ENCODE measurements at places on chromosomes 12 and 14.

GRCh38 chr14:71799841-71800240 lies 132.4 kb upstream of the RGS6 start:
- no peak for DNase-seq

DNA sequence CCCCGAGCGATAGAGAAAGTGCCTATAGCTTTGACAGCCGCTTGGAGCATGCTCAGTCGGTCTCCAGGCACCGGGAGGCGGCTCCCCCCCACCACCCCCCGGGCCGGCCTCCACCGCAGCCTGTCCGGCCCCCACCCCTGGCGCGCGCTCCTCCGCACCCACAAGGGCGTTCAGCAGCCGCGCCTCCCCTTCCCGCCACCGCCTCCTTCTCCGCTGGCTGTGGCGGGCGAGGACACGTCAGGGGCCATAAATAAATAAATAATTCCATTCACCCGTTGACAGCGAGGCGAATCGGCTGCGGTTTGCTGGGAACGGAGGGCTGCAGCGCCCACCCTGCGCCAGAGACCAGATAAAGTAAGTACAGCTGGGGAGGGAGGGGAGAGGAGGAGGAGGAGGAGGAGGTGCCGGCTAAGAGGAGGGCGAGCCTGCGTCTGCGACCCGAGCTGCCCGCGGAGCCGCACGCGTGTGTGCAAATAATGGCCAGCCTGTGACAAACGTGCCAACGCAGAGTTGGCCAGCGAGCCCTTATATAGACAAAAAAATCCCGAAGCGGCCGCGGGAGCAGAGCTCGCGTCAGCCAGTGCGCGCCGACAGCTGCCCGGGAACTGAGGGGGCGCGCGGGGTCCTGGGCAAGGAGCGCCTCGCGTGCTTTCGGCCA lies at the start of gene SLC16A7:
Gene SLC16A7, plus strand, starts transcription at position 147 of the 658 bp plus-strand sequence. CDS start 108,773 bp downstream, outside the sequence.
- DNase-seq: peak; percentile 89

DNA sequence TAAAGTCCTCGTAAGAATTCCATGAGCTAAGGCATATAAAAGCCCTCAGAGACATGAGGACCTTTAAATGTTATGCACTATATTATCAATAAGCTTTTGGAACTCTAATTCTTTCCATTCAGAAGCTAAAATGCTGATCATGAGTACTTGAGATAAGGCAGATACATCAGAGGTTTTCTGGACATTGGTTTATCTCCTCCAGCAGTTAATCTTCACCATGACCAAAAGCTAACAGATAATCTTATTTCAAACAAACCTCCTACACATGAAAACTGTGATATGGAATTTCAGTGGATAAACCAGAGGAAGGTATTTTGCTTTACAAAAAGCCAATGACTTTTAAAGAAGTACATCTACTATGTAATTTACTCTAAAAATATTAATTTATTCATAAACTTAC lies 97.9 kb upstream of the BBS10 start:
- no peak for DNase-seq

- no peak for DNase-seq
These were observed 3.1 kb downstream of the CBLN3 start for GRCh38 chr14:24426150-24426911.

GRCh38 chr14:90179809-90180779 lies 76.3 kb upstream of the PSMC1 start:
- no peak for DNase-seq

DNA sequence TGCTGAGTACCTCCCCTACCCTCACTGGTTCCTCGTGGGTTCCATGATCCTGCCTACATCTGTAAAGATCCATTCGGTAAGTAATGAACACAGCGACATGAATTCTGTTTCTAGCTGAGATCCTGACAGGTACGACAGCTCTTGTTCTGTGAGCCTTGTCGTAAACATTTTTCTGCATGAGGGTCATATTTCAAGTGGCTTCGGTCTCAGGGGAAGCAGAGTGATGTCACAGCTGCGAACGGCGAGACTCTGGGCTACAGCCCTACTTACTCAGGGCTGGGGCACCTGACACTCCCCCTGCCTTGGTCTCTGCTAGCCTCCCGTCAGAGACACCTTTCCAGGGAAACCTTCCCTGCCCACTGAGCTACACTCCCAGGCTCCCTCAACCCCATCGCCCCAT lies 85.8 kb downstream of the RBM19 start:
- no peak for DNase-seq

GRCh38 chr14:99316281-99317163 lies 44.5 kb upstream of the BCL11B start:
- DNase-seq: no peak

- DNase-seq: no peak
These were observed 12.6 kb upstream of the OR8S1 start for GRCh38 chr12:48512855-48513254.

DNA sequence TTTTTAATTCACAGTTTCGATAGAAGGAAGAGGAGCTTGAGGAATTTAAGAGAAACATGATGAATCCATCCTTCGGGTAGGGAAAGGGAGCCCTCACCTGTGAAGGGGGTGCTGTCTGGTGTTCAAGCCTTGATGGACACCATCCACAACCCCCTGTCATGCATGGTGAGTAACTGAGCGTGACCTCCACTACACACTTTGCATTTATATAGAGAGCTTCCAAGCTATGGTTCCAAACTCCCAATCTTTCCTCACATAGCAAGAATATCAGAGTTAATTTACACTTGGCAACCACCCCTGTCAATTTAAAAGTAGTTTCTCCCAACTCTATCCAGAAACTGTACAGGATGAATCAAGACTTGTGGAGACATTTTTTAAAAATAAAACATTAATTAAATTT lies 13.1 kb upstream of the NID2 start:
- no peak for DNase-seq

- DNase-seq: no peak
These were observed 262.7 kb upstream of the ALG10B start for GRCh38 chr12:38053655-38054464.

- DNase-seq: no peak
These were observed 127.2 kb downstream of the LRRK2 start for GRCh38 chr12:40351976-40352375.

GRCh38 chr12:120722784-120723183 lies 2.8 kb upstream of the ACADS start:
- DNase-seq: no peak

DNA sequence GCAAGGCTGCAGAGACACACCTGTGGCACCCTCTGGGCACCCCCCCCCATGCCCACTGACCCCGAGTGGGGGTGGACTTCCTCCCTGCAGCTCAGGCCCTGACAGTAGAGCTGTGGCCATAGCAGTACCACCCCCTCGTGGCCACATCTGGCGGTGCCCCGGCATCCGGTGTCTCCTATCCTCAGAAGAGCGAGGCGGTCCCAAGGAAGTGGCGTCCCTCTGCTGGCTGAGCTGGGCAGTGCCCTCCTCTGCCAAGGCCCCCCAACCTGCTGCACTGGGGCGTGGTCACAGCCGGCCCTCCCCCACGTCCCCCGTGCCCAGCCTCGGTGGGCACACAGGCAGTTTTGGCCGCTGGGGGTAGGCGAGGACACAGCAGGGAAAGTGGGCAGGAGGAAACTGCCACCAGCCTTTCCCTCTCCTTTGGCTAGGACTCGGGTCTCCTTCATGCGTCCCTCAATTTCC lies 6.0 kb upstream of the SLC6A12 start:
- DNase-seq: peak; percentile 64

DNA sequence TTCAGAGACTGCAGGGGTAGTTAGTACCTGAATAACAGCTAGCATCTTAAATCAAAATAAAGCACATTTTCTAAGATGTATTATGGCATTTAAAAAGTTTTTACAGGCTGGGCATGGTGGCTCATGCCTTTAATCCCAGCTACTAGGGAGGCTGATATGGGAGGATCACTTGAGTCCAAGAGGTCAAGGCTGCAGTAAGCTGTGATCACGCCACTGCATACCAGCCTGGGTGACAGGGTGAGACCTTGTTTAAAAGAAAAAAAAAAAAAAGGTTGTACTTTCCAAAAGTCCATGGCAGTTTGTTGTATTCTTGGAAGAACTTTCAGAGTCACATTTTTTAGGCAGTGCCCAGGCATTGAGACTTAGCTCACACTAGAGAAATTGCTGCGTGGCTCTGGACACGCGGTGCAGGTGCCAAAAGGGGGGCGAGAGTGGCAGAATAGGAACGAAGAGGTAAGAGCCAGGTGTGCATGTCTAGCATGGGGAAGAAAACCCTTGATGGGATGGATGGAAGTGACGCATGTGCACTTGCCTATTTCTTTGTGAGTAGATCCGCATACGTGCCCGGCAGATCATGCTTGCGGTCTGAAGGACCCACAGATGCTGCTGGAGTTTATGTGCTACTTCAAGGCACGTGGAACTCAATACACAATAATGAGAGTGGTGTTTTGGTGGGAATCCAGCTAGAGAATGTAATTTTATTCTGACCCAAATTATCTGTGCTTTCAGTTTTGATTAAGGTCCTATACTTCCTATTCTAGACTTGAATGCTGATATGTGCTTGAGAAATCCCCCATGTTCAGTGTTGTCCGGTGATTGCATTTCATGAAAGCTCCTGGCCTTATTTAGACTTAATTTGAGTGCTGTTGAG lies 11.9 kb downstream of the ANKRD13A start:
- no peak for DNase-seq

DNA sequence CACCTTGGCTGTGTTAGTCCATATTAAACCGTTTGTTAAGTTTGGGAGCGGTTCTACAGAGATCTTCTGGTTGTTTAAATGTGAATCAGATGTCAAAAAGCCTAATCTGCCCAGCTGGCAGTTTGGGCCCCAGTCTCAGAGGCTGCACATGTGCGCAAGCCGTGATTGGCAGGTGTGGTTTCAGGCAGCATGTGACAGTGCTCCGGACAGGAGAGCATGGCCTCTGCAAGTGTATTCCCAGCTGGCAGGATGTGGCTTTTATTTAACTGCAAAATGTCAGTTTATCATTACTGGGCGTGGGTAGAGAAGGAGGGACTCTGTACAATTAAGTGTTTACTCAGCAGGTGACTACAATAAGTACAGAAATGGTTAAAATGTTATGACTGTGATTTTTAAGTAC lies 77.5 kb downstream of the PELI2 start:
- DNase-seq: peak; percentile 9

DNA sequence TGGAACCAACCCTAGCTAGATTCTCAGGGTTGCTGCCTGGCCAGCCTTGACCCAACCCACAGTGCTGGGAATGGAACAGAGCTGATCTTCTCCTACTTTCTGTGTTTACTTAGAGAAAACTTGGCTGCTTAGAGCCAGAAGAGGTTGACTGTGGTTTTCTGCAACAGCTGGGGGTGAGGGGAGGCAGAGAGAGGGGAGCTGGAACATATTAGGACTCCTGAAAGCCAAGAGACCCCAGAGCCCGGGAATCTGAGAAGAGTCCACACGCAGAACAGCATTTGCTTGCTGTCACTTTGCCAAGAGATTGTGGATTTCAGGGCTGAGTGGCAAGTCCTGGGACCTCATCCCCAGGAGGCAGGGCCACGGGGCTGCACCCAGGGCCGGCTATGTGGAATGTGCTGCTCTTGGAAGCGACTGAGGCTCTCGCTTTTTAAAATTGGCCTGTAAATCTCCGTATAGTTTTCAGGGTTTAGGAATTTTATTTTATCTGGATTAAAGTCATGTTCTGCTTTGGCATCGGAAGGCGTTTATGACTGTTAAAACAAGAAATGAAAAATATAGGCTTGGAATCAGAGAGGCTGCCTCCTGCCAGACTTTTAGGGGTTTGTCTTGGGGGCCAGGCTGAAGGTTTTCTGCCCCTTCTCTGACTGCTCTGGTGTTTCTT lies 22.3 kb upstream of the MED13L start:
- DNase-seq: no peak

DNA sequence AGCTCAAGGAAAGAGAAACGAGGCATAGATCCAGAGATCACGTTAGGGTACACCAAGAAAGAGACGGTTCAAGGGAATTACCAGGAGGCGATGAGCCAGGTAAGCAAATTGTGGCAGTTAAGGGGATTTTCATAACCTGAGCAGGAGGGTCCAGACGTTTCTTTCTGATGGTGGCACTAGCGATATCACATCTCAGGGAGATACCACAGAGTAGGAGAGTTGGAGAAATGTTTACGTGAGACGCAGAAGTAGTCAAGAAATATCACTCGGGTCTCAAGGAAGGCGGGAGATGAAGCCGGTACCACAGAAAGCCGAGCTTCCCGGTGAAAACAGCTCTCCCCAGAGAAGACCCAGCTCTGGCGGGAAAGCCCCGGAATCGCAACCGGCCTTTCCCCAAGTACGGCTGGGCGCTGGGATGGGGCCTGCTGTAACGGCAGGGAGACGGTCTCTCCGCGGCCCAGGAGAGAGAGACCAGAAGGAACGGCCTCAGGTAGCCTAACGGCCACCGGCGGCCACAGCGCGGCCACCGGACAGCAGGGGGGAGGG lies 485 bp downstream of the SENP1 start:
- peak; percentile 9 for DNase-seq

GRCh38 chr14:101875727-101876554 lies 88.4 kb upstream of the DYNC1H1 start:
- no peak for DNase-seq

DNA sequence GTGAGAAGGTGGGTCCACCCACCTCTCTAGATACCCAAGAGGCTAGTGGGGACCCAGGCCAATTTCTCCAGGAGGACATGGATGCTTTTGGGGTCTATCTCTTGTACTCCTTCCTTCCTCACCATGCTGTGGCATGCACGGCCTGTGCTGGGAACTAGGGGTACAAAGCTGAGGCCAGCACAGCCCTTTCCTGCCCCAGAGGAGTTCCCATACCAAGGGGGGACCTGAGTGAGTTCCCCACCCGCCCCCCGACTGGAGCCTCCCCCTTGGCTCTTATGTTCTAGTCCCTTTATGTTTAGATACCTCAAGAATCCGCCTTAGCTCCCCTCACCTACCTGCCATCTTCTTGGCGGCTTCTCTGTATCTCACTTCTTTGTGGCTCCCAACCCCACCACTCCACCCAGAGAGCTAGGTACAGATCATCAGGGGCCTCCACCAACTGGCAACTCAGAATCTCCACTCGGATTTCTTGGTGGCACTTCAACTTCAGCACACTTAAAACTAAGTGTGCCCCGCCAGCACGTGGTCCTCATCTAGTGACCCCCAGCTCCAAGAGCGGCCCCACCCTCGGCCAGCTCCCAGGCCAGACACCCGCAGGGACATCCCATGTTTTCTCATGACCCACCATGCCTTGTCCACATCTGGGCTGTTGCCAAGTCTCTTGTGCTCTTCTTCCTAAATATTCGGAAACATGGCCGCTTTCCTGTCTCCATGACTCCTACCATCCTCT lies 115.2 kb upstream of the RTL1 start:
- DNase-seq: no peak

DNA sequence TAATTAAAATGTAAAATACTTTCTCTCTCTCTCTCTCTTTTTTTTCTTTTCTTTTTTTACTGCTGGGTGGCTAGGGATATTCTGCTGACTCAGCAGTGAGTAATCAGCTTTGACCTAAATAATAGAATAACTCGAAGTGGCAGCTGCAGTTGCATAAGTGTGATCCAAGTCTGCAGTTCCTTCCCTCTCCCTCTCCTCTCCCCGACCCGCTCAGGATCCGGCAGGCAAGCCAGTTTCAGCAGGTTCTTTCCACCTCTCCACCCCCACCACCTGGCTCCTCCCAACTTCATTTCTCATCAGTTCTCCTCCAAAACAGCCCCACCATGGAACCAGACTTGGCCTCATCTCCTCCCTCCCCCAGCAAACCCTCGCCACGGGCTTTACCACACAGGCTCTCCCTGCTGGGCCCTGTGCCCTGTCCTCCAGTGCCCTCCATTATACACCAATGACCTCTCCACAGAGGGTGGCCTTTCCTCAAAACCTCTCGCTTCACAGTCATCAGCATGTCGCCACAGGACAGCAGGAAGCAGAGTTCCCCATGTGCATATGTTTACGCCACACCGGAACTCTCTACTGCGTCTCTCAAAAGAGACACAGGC lies 22.4 kb downstream of the SLC7A8 start:
- peak; percentile 81 for DNase-seq
